Body of pancreas (tissue), 4 donors: ENCODE measurements at places on chromosomes 12 and 14. TPM values are rescaled to one million over a fixed set of nuclear protein-coding genes. Genes with fewer than 3 reads are reported as not detected.

DNA sequence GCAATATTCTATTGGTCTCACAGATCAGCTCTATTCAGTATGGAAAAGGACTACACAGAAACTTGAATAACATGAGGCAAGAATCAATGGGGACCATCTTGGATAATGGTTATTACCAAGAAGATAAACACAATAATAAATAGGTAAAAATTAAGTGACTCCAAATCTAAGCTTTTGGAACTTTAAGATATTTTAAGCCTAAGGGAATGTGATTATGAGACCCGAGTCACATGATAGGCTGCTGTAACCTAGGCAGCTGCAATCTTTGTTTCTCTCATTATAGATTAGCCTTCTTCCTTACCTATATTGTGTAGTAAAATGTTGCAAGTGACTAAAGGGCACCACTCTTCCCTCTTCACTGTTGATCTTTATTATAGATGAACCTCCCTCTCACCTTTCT lies 121.9 kb downstream of the SYT10 start:
- H3K4me1 ChIP-seq: no peaks in the 10 kb centered on the region
- no peak for DNase-seq
- no peak overlapping the region for H3K27ac ChIP-seq
- H3K4me3 ChIP-seq: no peak overlapping the region
- no peaks in the 10 kb centered on the region for H3K27me3 ChIP-seq

NKX2-8 gene
- total RNA-seq: not detected

- H3K27me3 ChIP-seq: no peaks in the 10 kb centered on the region
- H3K27ac ChIP-seq: no peak overlapping the region
- H3K4me1 ChIP-seq: peaks cover 53% of the 10 kb centered on the region
- H3K4me3 ChIP-seq: no peak overlapping the region
These were observed 318.4 kb downstream of the RAD51B start for GRCh38 chr14:68137704-68138619.

DNA sequence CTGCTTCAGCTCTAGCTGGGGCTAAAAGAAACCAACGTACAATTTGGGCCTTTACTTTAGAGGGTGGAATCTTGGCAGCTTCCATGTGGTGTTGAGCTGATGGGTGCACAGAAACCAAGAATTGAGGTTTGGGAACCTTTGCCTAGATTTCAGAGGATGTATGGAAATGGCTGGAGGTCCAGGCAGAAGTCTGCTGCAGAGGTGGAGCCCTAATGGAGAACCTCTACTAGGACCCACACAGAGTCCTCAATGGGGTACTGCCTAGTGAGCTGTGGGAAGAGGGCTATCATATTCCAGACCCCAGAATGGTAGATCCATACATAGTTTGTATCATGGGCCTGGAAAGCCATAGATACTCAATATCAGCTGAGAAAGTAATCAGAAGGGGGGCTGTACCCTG lies 500.4 kb upstream of the ATP2B1 start:
- no peak for DNase-seq
- H3K27ac ChIP-seq: no peak overlapping the region
- H3K4me1 ChIP-seq: no peaks in the 10 kb centered on the region
- H3K4me3 ChIP-seq: no peak overlapping the region
- H3K27me3 ChIP-seq: no peaks in the 10 kb centered on the region
- H3K36me3 ChIP-seq: no peaks in the 10 kb centered on the region

DNA sequence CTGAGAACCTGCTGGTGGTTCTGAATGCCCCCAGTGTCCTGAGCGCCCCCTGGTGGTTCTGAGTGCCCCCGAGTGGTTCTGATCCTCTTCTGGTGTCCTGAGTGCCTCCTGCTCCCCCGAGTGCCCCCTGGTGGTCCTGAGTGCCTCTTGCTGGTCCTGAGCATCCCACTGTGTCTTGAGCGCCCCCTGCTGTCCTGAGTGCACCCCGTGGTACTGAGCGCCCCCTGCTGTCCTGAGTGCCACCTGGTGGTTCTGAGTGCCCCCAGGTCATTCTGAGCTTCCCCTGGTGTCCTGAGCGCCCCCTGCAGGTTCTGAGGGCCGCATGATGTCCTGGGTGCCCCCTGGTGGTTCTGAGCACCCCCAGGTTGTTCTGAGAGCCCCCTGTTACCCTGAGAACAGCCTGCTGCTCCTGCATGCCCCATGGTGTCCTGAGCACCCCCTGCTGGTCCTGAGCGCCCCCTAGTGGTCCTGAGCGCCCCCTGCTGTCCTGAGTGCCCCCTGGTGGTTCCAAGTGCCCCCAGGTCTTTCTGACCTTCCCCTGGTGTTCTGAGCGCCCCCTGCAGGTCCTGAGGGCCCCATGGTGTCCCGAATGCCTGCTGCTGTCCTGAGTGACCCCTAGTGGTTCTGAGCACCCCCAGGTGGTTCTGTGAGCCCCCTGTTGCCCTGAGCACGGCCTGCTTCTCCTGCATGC lies 1165.4 kb downstream of the TMEM121 start:
- no peaks in the 10 kb centered on the region for H3K27me3 ChIP-seq
- H3K4me1 ChIP-seq: no peaks in the 10 kb centered on the region
- peak; percentile 15 for DNase-seq
- H3K36me3 ChIP-seq: no peaks in the 10 kb centered on the region

KRT79 gene
- not detected for total RNA-seq
